HCT116 (cell line): ENCODE measurements at places on chromosomes 16 and 17. TPM values are rescaled to one million over a fixed set of nuclear protein-coding genes. Genes with fewer than 3 reads are reported as not detected.

DNA sequence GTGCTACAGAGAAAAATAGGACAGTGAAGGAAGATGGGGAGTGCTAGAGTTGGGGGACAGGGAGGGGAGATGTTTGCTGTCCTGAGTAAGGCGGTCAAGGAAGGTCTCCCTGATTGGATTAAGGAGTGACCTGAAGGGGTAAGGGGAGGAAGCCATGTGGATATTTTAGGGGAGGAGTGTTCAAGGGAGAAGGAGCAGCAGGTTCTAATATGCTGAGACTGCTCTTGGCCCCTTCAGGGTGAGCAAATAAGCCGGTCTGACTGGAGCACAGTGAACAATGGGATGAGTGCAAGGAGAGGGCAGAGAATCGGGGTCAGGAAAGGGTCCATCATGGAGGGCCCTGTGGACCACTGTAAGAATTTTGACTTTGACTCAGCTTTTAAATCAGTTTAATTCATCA is 188.8 kb downstream of the IRX3 start:
- H3K36me3 ChIP-seq = no peaks in the 10 kb centered on the region
- no peak for DNase-seq
- H3K27me3 ChIP-seq = no peaks in the 10 kb centered on the region
- no peaks in the 10 kb centered on the region for H3K4me1 ChIP-seq
- H3K4me3 ChIP-seq = no peak overlapping the region

GRCh38 chr16:3904875-3905274 is 24.4 kb upstream of the CREBBP start:
- H3K27ac ChIP-seq = no peak overlapping the region
- DNase-seq = no peak
- no peak overlapping the region for H3K4me3 ChIP-seq

DNA sequence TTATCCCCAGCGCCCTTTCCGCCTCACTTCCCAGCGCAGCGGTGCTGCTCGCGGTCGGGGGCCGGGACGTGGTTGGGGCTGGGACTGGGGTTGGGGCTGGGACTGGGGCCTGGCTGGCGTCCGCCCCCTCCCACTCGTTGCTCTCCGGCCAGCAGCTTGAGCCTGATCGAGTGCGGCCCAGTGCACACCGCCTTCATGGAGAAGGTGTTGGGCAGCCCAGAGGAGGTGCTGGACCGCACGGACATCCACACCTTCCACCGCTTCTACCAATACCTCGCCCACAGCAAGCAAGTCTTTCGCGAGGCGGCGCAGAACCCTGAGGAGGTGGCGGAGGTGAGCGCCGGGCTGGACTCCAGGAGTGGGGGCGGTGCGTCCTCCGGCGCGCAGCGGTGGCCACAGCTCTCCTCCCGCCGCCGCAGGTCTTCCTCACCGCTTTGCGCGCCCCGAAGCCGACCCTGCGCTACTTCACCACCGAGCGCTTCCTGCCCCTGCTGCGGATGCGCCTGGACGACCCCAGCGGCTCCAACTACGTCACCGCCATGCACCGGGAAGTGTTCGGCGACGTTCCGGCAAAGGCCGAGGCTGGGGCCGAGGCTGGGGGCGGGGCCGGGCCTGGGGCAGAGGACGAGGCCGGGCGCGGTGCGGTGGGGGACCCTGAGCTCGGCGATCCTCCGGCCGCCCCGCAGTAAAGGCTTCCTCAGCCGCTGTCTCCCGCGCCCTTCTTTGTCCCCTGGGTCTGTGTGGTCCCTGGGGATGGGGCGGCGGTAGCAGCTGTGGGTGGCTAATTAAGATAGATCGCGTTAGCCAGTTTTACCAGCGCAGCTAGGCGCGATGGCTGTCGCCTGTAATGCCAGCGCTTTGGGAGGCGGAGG is 1.8 kb downstream of the HSD17B1 start:
- H3K4me1 ChIP-seq = peaks cover 11% of the 10 kb centered on the region
- no peak for DNase-seq
- peak overlapping the region; percentile 94 for H3K27ac ChIP-seq
- no peaks in the 10 kb centered on the region for H3K36me3 ChIP-seq

DNA sequence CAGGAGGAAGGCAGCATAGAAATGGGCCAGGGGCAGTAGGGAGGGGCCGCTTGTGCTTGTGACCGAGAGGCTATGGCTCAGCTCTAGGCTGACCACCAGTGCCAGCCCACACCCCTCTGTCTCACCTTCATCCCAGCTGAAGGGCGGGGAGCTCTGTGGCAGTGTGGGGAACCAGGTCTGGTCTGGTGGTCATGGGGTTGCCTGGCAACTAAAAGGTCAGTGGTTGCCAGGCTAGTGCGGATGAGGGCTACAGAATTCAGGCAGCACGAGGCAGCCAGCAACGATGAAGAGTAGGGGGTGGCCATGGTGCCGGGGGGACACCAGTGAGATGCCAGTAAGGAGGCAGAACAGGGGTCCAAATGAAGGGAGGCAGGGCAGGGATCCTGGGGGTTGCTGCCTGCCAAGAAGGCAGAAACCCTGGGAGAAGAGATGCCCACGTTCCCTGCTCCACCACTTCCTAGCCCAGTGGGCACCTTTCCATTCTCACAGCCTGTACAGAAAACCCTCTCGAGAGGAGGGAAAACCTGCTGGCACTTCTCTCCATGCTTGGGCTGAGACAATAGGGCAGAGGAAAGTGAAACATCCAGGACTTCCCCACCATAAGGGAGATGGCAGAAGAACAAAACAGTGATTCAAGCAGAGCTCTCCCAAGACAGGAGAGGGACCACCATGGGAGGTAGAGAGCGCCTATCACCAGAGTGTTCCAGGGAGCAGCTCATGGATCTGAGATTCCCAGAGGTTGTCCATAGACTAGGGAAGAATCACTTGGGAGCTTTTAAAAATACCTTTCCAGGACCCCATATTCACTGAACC is 39.7 kb downstream of the SRCIN1 start:
- H3K36me3 ChIP-seq = no peaks in the 10 kb centered on the region
- H3K4me3 ChIP-seq = no peak overlapping the region
- no peak for DNase-seq
- no peaks in the 10 kb centered on the region for H3K4me1 ChIP-seq
- H3K27ac ChIP-seq = no peak overlapping the region
- H3K27me3 ChIP-seq = no peaks in the 10 kb centered on the region

DNA sequence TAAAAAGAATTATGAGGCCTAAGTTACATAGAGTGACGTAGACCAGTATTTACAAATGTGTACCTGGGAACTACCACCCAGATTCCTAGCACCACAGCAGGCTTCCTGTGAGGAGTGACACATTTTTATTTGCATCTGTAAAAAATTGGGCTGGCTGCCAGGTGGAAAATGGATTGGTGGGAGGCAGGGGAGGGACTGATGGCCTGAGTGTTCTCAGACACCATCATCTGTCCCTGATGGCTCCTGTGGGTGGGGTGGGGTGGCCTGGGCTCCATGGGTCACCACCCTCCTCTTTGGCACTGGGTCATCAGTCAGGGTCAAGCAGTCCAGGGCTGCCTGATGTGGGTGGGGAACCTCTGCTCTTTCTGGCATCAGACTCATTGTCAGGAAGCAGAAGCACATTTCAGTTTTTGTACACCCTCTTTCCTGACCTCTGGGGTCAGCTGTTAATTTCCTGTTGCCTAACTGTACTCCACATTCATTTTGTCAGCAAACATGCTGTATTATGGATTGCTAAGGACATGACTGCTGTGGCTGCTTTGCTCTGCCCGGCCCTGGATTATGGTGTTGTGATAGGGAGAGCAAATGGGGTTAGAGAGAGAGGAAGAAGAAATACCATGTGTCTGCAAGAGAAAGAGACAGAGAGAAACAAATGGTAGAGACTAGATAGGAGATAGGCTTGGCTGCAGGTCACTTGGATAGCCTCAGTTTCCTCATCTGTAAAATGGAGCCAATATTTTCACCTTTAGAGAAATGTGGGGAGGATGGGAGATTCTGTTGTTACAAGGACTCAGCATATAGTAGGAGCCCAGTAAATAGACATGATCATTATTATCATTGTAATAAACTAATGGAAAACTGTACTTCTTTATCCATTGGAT is 11.6 kb upstream of the MFAP4 start:
- H3K4me1 ChIP-seq = peaks cover 14% of the 10 kb centered on the region
- 0 out of 2 replicates have a peak overlapping the region, but pooled peaks have one; percentile 16 for H3K27ac ChIP-seq
- no peak overlapping the region for H3K4me3 ChIP-seq
- no peak for DNase-seq
- no peaks in the 10 kb centered on the region for H3K27me3 ChIP-seq
- no peaks in the 10 kb centered on the region for H3K36me3 ChIP-seq

GRCh38 chr16:72979974-72980373 is 68.0 kb downstream of the ZFHX3 start:
- no peaks in the 10 kb centered on the region for H3K27me3 ChIP-seq
- no peak overlapping the region for H3K27ac ChIP-seq
- no peak for DNase-seq
- H3K4me1 ChIP-seq = no peaks in the 10 kb centered on the region
- H3K36me3 ChIP-seq = no peaks in the 10 kb centered on the region

DNA sequence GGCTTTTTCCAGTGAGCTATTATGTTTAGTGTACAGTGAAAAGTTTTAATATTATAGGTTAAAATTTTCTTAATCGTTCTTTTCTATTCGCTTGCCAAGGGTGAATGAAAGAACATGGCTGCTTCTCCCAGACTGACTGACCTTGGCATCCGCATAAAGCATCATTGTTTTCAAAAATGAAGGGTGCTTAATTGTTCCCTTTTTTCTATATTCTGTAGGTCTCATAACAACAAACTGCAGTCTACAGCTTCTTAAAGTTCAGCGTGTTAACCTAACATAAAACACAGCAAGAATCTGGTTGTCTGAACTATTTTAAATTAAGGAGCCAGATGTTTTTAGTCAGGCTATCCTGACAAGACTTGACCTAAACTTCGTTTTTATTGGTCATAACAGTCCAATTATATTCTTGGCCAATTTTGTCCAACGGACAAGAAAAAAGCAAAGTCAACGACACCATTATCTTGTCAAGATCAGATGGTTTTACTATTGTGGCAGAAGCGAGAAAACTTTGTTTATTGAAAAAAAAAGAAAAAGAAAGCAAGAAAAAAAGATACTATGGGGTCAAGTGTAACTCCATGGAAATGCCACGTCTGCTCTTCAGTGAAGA is 14.1 kb downstream of the C17orf58 start:
- DNase-seq = no peak
- H3K4me3 ChIP-seq = no peak overlapping the region
- peaks cover 10% of the 10 kb centered on the region for H3K36me3 ChIP-seq
- no peaks in the 10 kb centered on the region for H3K27me3 ChIP-seq
- H3K4me1 ChIP-seq = no peaks in the 10 kb centered on the region
- no peak overlapping the region for H3K27ac ChIP-seq

GRCh38 chr16:50185005-50185505 is 31.9 kb downstream of the TENT4B start:
- no peaks in the 10 kb centered on the region for H3K36me3 ChIP-seq
- H3K4me3 ChIP-seq = no peak overlapping the region

GRCh38 chr16:23508589-23509440 is 1.5 kb downstream of the GGA2 start:
- no peak for DNase-seq
- no peak overlapping the region for H3K27ac ChIP-seq
- H3K4me3 ChIP-seq = peak overlapping the region; percentile 78
- peaks cover 52% of the 10 kb centered on the region for H3K4me1 ChIP-seq
- no peaks in the 10 kb centered on the region for H3K36me3 ChIP-seq
- no peaks in the 10 kb centered on the region for H3K27me3 ChIP-seq

GRCh38 chr17:79276821-79277220 is 202.2 kb downstream of the ENGASE start:
- peaks cover 18% of the 10 kb centered on the region for H3K4me1 ChIP-seq
- DNase-seq = no peak
- no peaks in the 10 kb centered on the region for H3K36me3 ChIP-seq
- no peak overlapping the region for H3K27ac ChIP-seq
- H3K4me3 ChIP-seq = no peak overlapping the region

DNA sequence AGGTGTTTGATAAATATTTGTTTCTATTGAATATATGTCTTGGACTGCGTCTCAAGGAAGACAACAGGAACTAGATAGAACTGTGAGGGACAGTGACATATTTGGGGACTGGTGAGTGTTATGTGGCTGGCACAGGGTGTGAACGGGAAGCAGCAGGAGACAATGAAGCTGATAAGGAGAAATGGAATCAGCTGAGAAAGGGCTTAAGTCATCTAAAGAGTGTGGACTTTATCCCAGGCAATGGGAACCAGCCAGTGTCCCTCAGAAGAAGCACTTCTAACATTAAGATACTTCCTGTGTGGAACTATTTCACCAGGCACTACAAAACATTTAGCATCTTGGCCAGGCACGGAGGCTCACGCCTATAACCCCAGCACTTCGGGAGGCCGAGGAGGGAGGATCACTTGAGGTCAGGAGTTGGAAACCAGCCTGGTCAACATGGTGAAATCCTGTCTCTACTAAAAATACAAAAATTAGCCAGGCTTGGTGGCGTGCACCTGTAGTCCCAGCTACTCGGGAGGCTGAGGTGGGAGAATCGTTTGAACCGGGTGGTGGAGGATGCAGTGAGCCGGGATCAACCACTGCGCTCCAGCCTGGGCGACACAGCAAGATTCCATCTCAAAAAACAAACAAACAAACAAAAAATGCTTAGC is 41.2 kb downstream of the ARHGAP17 start:
- no peak overlapping the region for H3K27ac ChIP-seq
- no peak for DNase-seq
- peaks cover 10% of the 10 kb centered on the region; the same call in 1 of the 2 replicates for H3K36me3 ChIP-seq
- peaks cover 7% of the 10 kb centered on the region for H3K4me1 ChIP-seq
- no peaks in the 10 kb centered on the region for H3K27me3 ChIP-seq
- H3K4me3 ChIP-seq = no peak overlapping the region

- H3K36me3 ChIP-seq = no peaks in the 10 kb centered on the region
- no peak overlapping the region for H3K4me3 ChIP-seq
- DNase-seq = no peak
- H3K4me1 ChIP-seq = peaks cover 15% of the 10 kb centered on the region
- no peaks in the 10 kb centered on the region for H3K27me3 ChIP-seq
- H3K27ac ChIP-seq = peak overlapping the region; percentile 47; the same call in 1 of the 2 replicates
Observed at GRCh38 chr17:76122431-76123190, 18.4 kb downstream of the FOXJ1 start.

DNA sequence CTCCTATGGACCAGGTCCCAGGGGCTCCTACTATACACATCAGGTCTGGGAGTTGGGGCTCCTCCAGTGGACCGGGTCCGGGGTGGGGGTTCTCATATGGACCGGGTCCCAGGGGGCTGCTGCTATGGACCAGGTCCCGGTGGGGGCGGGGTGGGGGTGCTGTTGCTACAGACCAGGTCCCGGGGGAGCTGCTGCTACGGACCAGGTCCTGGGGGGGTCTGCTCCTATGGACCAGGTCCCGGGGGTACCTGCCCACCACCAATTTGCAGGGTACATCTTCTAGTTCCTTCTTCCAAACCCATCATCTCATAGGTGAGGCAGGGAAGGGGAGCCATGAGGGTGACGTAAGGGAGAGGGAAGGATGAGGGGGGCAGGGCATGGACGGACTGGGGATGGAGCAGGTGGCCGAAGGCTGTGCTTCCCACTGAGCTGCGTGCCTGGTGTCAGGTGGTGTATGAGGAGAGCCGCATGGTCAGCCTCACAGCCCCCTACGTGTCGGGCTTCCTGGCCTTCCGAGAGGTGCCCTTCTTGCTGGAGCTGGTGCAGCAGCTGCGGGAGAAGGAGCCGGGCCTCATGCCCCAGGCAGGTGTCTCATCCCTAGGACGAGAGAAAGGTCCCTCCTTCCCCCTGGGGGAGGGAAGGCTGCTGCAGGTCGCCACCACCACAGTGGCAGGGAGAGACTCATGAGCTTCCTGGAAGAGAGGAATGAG is 6.6 kb downstream of the ENDOV start:
- no peak overlapping the region for H3K27ac ChIP-seq
- no peak for DNase-seq
- H3K36me3 ChIP-seq = no peaks in the 10 kb centered on the region
- no peaks in the 10 kb centered on the region for H3K27me3 ChIP-seq

Gene GH2
- total RNA-seq = not detected

Gene VTN
- 1.5 TPM for total RNA-seq

Gene RSAD1
- 82.7 TPM for total RNA-seq

Gene HP
- 18.1 TPM for total RNA-seq

Gene TNFSF12
- total RNA-seq = 12.3 TPM

Gene SLC16A11
- total RNA-seq = not detected
